Stimulated activated CD4-positive, alpha-beta T cell treated with anti-CD3 and anti-CD28 coated beads, TNF-alpha, amount 100 ng/mL, for 1 hour (primary cell): ENCODE measurements at places on chromosomes 11 and 22.
A peak's percentile ranks its signal among the peaks of the same experiment; 100 is the strongest.

DNA sequence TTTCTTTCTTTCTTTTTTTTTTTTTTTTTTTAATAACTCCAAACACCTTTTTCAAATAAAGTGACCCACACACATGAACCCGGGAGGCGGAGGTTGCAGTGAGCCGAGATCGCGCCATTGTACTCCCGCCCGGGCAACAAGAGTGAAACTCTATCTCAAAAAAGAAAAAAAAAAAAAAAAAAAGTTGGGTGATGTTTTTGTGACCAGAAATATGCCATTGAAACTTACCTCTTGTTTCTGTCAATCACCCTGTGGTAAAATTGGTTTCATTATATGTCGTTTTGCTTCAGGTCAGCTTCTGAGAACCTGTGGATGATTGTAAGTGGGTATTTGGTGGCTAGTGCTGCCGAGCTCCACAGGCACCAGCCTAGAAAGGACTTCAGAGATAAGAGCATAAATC lies 238.8 kb downstream of the TBC1D22A start:
- no peak for DNase-seq

GRCh38 chr11:21582791-21583190 lies 610.1 kb upstream of the ANO5 start:
- no peak for DNase-seq

DNA sequence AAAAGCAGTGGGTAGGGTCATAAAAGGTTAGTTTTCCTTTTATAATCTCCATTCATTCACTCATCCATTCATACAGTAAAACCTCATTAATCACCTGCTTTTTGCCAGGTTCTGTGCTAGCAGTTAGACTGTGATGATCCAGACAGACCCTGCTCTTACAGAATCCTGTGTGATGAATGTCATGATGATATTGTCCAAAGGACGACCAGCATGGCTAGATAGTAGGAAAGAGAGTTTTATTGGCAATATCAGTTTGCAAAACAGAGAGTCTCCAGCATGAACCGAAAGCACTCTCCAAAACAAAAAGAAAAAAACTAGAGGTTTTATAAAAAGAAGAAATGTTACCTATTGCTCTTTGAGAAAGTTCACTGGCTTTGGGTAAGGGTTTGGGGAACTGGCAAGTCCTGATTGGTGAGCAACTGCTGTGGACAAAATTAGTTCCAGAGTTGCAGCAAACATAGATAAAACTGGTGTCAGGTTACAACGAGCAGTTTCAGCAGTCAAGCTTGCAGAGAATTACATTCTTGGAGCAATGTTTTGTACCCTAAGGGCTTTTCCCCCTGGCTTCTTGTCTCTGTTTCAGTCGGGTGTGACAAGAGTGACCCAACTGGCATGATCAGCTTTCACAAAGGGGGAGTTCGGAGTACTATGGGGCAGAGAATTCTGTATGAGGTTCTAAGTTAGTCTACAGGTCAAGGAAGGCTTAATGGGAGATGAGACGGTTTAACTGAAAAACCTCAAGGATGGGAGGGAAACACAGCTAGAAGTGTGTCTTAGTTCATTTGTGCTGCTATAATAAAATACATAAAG lies 58.3 kb downstream of the HSD17B12 start:
- no peak for DNase-seq

- no peak for DNase-seq
These were observed 20.8 kb downstream of the YPEL1 start for GRCh38 chr22:21714786-21715185.

GRCh38 chr22:40313007-40313406 lies 33.3 kb upstream of the ADSL start:
- DNase-seq = no peak

- DNase-seq = no peak
These were observed 740 bp downstream of the EML3 start for GRCh38 chr11:62611705-62612365.

DNA sequence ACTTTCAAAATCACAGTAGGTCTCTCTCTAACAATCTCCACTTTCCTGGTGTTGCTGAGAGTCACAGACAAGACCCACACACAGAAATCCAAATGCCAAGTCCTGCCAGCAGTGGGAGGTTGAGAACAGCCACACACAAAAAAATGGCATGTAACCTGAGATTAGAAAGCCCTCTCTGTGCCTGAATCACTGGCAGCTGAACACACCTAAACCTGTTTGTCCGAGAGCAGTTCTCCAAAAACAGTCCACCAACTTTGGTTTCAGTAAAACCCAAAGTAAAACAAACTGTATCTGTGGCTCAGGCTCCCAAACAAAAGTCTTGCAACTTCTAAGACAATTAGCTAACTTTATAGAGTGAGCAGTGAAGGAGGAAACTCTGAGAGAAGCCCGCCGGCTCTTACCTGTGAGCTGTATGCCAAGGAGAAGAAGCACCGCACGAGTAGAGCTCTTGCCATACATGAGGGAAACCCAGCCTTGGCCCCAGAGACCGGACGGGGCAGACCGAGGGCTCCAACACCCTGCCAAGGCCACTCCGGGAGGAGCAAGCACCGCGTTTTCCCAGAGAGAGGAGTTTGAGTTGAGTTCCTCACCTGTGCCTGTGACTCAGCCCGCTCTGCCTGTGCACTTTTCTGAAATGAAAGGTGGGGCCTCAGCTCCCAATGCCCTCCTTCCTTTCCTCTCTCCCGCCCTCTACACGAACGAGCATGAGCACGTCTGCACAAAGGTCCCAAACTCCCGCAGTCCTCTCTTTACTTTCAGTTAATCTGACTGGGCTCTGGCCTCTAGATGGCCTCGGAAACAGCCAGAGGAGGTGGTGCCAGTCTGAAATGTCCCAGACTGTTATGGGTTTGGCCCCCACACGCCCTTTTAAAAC lies at the start of gene MPZL2:
Gene MPZL2, minus strand, starts transcription at position 603 of the 874 bp plus-strand sequence. Its CDS starts 144 bp downstream, at position 459.
- no peak for DNase-seq

GRCh38 chr11:130379276-130379675 lies 49.1 kb downstream of the ADAMTS8 start:
- DNase-seq = no peak

- no peak for DNase-seq
These were observed 11.6 kb upstream of the RTN4R start for GRCh38 chr22:20279662-20280134.

- no peak for DNase-seq
These were observed 25.5 kb downstream of the TMPRSS13 start for GRCh38 chr11:117903505-117904382.

DNA sequence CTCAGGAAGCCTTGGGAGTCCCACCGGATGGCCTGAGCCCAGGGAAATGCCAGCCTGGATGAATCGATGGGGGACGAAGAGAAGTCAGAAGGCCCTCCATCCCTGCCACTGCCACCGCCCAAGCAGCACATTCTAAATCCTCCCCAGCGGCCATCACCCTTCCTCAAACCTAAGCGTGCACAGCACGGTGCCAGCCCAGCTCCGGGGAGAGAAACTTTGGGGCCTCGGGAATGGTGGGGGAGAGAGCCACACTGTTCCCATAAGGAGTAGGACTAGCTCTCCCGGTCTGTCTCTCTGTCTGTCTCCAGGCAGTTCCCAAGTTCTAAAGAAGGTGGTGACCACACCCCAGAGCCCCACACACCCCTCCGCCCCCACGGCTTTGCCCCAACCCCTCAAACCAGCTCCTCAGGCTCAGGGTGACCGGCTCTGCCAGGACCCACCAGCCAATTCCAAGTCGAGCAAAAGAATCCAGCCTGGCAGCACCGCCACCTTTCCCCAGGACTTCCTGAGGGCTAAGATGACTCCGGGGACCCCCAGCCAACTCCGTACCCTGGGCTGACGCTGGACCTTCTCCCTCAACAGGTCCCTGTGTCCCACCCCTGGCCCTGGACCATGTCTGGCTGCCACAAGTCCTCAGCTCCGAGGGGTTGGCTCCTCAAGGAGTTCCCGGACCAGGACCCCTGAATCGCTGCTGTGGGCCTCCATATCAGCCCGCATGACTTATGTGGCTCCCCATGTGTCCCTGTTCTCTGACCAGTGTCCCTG lies 2.7 kb downstream of the AHNAK start:
- no peak for DNase-seq

GRCh38 chr22:24541681-24542515 lies 13.0 kb downstream of the GUCD1 start:
- DNase-seq = no peak

- no peak for DNase-seq
These were observed 115.5 kb upstream of the ISX start for GRCh38 chr22:34950489-34950888.

DNA sequence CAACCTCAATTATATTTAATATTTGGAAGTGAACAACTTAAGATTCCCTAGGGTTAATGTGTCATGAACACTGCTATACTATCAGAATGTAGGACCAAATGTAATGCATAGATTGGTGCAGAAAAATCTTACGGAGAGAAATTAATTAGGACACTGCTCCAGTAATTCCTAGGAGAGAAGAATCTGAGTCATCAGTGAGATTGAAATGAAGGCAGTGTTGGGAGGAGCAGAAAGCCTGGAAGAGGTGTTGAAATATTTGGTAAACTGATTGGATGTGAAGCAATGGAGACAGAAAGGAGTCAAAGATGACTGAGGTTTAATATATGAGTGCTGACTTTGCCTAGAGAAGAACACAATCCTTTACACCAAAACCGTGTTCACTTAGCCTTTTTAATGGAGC lies 836.0 kb downstream of the FAM181B start:
- no peak for DNase-seq

DNA sequence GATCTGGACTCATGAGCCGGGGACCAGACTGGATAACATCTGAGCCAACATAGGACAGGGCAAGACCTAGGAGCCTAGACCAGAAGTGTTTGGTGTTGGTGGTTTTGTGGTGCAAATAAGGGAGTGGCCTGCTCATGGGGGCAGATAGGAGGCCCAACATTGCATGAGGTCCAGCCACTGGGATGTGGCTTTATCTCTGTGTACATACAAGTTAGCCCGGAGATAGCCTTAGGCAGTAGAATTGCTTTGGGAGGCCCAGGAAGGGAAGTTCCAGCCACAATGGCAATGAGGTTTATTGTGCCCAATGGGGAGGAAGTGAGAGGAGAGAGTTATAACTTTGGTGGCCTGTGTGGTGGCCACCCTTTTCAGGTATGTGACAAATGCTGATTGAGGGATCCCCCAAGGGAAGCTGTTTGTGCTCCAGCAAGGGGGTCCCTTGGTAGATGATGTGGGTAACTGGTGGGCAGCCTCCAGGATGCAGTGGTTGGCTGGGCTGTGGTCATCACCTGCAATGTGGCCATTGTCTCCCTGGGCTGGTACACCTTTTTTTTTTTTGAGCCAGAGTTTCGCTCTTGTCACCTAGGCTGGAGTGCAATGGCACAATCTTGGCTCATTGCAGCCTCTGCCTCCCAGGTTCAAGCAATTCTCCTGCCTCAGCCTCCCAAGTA lies 6.4 kb downstream of the LMO2 start:
- no peak for DNase-seq

GRCh38 chr11:36744375-36745168 lies 146.5 kb upstream of the RAG2 start:
- DNase-seq = peak; percentile 2
